T-helper 2 cell treated with Interferon-gamma antibody and Interleukin-4, amounts not matched to agents 5 μg/mL and 100 μg/mL, for 36 hours (primary cell): ENCODE measurements at places on chromosomes 2 and 18.

DNA sequence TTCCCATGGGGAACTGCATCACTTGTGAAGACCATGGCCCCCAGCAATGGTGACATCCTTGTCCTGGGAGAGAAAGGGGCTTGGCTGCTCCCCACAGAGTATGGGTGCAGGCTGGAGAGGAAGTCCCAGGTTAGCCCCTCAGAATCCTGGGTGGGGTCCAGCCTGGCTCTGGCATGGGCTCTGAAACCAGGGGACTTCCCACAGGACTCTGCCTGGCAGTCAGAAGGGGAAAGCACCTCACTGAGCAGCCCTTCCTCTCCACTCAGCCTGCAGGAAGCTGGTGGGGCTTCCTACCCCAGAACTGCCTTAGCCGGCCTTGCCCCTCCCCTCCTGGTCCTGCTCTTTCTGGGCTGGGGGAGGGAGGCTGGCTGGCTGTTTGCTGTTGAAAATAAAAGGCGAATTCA is 3.7 kb downstream of the NEURL3 start:
- peak; percentile 26 for DNase-seq

DNA sequence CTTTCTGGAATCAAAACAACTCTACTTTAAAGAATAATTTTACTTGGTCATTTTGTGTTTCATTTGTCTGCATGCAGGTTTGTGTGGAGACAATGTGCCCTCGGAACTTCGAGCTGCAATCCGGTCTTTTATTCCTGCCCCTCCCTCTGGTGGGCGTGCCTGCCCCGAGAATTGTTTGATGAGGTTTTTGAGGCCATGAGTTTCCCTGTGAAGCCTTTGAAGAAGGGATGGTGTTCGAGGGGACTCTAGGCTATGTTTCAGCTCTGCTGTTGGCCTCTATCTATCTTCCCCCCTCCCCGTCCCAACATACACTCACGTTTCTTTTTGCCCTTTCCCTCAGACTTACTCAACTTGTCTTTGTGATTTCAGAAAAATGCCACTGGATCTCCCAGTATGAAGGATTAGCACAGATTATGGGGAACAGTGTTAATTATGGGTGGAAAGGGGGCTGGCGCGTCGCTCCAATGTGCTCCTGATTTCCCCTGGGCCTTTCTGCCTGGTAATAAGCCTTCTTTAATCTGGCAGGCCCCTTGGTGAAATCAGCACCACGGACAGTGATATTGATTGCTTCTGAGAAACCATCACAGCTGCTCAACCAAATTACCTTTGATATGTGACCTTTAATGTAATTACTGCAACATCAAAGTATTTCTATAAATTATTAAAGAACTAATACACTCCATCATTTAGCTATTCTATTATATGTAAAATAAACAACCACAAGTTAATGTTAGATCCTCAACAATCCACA is 82.2 kb downstream of the CELF4 start:
- DNase-seq: no peak

- no peak for DNase-seq
These were observed 141.2 kb downstream of the CABLES1 start for GRCh38 chr18:23276451-23276850.

- DNase-seq: no peak
These were observed 9.2 kb upstream of the ALPP start for GRCh38 chr2:232369126-232369951.

DNA sequence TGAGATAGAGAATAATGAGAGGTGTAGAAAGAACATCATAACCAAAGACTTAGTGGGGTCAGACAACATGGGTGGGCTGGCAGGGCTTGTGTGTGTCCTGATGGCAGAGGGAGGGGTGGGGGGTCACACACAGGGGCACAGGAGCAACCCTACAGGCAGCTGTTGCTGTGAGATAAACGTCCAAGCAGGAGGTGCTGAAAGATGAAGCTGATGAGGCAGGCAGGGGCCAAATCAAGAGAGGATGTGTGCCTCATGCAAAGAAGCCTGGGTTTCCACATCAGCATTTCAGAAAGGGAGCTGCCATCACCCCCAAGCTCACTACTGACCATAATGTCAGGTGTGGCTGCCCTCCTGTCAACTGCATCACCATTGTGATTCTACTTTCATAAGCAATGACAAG is 16.0 kb upstream of the SKA1 start:
- no peak for DNase-seq

GRCh38 chr2:20666005-20666303 is 990 bp upstream of the GDF7 start:
- no peak for DNase-seq

DNA sequence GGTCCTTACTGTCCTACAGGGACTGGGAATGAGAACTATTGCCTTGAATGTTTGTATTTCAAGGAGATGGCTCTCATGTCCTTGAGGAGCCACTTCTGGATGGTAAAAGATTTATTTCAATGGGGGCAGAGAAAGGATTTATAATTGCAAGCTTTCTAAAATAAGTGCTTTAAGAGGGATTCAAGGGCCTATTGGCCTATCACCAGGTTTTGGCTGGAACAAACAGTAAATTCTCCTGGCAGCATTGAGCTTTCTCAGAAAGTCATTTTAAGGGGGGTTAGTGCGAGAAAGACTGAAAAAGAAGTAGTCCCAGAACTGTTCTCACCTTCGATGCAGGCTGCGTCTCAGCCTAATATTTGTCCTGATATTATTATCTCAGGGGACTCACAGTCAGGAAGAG is 29.8 kb downstream of the DPP10 start:
- DNase-seq: no peak
